ENCODE measurements at places on chromosomes 6 and 20.

DNA sequence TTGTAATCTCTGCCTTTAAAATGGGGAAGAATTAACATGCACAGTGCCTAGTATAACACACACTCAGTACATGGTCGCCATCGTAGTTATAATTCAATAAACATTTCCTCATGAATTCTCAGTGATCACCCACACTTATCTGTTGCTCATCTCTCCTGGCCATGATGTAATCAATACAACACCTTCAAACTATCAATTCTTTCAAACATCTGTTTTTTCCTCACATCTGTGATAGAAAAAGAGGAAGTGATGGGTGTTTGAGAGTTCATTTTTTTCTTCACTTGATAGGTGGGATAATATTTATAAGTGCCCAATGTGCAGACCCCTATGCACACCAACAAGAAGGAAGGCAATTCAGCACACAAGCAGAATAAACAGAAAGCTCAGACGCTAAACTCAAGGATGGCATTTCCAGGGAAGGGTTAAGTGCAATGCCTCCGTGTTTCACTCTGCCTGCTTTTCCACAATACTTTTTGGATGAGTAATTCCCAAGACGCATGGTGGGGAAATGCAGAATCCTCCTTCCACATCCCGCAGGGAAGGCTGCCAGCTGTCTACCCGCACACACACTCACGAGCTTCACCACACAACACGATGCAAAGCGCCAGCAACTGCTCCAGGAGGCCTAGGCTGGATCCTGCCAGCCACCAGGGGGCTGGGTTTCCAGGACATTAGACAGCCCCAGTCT lies 100.3 kb downstream of the GMPR start:
- DNase-seq, result no peak

GRCh38 chr6:166301611-166302529 lies 6.3 kb downstream of the PRR18 start:
- no peak for DNase-seq

DNA sequence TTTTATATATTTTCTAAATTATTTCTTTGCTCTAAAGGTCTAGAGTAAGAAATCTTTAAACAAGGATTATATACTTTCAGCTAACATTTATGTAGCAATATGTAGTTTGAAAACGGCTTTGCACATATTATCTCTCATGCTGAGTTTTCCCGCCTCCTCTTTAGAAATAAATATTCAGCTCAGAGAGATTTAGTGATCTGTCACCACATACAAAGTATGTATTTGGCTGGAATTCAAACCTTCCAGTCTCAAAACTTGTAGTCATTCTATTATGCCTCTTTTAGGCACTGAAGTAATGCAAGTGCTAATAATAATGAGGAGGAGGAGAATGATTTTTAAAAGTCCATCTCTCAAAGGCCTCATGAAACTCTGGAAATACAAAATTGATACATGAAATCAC lies 525.0 kb downstream of the GRIK2 start:
- no peak for DNase-seq

GRCh38 chr20:18857640-18858039 lies 44.1 kb downstream of the SCP2D1 start:
- no peak for DNase-seq

DNA sequence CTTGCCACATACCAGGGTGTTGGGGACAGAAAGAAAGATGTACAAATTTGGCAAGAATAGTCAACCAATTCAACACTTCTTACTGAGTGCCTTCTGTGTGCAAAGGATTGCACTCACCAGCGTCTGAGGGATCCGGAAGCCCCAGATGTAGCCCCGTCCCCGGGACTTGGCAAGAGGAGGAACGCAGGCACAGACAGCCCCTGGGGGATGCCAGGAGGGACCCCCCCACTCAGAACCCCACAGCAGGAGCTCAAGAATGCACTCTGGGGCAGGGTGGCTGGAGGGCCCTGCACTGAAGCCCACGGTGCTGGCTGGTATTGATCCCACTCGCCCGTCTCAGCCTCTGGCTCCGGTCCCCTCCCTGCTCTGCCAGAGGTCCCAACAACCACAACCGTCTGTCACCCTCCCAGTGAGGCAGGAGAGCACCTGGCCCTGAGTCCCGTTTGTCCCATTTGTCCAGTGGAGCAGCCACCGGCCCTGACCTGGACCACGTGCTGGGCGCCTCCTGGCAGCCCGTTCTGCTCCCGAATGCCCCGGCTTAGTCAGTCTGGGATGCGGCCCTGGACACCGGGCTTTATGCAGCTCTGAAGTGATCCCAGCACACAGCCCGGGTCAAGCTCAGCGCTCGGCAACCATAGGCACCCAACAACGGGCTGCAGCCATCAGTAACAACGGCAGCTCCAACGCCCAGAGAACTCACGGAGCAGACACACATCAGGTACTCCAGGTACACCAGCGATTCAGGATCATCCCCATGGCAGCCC lies 128.7 kb downstream of the DLL1 start:
- no peak for DNase-seq

- no peak for DNase-seq
Measured at GRCh38 chr6:20687494-20687893, 153.2 kb downstream of the CDKAL1 start.

Measured in SIG-M5 (cell line).